Central memory CD8-positive, alpha-beta T cell (primary cell): ENCODE measurements at places on chromosomes 5 and 9.

DNA sequence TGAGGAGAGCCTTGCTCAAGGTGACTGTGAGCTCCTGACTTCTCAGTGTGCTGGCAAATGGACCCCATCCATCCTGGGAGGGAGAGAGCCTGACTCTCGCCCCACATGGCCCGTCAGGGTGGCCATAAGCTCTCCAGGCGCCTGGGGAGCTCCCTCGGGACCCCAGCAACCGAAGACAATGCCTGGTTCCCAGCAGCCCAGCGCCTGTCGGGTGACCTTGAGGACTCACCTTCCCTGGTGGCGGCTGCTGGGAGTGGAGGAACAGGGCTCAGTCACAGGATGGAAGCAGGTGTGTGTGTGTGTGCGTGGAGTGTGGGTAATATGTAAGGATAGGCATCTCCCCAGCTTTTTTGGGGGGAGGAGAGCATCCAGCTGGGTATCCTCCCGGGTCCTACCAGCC is 190.3 kb downstream of the MELK start:
- no peak for DNase-seq

- no peak for DNase-seq
Measured at GRCh38 chr9:109452761-109453160, 45.3 kb downstream of the PTPN3 start.

- no peak for DNase-seq
Measured at GRCh38 chr5:124744170-124744971, 2.1 kb downstream of the ZNF608 start.

DNA sequence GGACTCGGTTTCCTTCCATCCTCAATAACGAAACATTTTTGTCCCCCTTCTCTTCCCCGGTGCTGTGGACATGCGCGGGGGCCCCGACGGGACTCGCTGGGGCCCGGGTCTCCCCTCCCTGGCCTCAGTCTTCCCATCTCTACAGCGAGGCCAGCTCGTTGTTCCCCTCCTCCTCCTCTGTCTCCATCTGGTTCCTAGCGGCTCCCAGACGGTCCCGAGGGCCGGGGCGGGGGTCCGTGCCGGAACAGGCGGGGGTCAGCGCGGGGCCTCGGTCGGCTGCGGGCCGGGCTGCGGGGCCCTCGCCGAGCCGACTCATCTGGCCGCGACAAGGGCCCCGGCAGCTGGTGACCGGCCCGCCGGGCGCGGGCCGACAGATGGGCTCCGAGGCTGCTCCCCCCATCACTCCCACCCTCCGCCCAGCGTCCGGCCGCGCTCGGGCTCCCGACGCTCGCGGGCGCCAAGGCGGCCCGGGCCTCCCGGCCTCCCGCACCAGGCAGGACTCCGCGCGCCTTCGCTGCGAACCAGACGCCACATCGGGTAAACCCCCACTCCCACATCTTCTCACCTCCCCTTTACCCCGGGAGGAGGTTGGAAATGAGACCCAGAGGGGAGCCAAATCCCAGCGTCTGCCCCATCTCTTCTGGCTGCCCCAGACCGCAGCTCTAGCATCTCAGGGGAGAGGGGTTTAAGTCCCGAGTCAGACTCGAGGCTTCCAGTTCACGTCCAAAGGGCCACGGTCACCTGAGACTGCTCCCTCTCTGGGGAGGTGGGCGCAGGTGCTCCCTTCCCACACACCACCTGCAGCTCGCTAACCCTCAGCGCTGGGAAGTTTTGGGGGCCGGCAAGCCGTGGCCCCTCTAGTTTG is 8.1 kb downstream of the BARHL1 start:
- no peak for DNase-seq

DNA sequence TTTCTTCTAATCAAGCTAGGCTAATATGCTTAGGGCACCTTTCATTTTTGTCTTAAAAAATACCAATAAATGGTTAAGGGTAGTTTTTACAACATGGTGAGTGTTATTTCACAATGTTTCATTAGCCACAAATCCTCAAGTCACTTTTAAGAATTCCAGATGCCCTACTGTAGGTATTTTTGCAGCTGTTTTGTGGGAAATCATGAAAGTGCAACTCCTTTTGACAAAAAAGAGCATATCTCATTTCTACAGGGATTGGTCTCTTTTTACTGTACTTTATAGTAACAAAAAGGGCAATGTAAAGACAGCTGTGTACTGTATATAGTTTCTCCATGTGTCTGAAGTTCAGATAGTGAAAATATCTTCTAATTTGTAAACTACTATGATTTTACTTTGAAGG is 28.3 kb upstream of the GAS1 start:
- DNase-seq, result no peak

DNA sequence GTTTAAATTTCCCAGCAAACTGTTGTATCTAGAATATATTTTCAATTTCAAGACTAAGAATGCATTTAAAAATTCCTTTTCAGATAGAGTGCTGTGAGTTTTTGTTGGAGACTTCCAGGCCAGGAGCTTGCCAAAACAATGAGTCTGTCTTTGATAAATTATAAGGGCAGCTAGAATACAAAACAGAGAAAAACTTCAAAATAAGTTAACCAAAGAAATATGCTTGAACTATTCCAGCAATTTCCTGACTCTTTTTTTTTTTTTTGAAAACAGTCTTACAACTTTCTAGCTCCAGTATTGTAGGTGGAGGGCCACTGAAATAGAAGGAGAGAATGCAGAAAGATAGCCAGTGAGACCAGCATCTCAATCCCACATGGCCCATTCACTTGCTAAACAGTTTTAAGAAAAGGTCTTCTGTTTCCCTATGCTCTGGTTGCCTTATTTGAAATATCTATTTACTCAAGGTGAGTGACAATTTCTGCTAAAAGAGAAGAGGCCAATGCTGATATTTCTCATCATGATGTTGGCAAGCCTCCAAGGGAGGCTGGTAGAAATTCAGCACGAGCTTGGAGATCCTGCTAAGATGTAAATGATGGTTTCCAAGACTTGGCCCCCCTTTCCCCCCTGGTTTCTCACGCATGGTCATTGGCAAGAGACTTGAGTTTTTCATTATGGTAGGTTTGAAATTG is 103.2 kb downstream of the USP20 start:
- no peak for DNase-seq

DNA sequence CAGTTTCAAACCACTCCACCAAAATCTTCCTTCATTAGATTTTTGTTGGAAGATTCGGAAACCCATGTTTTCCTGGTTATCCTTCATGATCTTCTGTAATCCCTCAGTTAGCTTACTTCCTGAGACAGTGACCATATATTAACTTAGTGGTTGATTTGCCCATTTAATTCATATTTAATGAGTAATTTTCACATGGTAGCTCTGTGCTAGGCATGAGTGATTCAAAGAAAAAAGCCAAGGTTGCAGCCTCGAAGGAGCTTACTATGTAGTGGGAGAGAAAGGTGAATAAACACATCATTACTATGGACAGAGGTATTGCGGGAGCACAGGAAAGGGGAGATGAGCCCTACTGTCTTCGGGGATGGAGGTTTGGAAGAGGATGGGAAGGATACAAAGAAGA is 158.5 kb downstream of the TLE1 start:
- DNase-seq, result no peak
